ENCODE measurements at places on chromosomes 3 and 15.

DNA sequence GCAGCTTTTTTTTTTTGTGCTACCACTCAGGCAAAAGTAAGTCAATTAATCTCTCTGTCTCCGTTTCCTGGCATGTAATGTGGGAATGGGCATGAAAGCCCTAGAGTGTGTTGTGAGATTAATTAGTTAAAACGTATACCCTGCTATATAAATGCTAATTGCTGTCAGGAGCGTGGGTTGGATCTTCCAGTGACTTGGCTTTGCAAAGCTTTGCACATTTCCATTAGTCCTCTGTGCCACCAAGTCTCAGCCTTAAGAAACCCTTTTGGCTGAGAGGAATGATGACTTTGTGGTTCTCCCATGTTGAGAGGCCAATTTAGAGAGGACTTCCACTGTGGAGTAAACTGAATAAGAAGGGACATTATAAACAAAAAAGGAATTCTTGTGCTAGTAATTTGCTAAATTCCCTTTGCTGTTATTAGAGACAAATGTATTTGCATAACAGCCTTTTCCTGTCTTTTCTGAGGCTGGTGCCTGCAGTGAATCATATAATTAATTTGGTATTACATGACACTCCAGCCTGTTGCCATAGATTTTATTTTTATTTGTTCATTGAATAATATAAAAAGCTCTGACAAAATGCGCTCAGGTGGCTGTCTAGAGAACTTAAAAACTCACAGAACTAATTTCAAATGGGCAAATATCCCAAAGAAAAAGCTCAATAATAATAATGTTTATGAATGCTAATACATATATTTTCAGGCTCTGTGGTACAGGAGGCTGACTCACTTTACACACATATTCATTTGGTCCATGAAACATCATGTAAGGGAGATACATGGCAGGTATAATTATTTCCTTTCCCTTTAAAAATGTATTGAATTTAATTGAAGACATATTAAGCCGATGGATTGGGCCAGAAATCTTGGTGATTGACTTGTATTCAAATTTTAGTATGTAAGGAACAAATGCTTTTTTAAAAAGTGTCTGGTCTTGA lies 82.7 kb downstream of the IL1RAP start:
- no peak for DNase-seq

GRCh38 chr3:143809121-143809621 lies 39.1 kb downstream of the SLC9A9 start:
- DNase-seq, result no peak

- DNase-seq, result no peak
Observed at GRCh38 chr15:51038162-51038973, 56.3 kb downstream of the TNFAIP8L3 start.

GRCh38 chr15:43508991-43509659 lies 8.3 kb upstream of the MAP1A start:
- no peak for DNase-seq

DNA sequence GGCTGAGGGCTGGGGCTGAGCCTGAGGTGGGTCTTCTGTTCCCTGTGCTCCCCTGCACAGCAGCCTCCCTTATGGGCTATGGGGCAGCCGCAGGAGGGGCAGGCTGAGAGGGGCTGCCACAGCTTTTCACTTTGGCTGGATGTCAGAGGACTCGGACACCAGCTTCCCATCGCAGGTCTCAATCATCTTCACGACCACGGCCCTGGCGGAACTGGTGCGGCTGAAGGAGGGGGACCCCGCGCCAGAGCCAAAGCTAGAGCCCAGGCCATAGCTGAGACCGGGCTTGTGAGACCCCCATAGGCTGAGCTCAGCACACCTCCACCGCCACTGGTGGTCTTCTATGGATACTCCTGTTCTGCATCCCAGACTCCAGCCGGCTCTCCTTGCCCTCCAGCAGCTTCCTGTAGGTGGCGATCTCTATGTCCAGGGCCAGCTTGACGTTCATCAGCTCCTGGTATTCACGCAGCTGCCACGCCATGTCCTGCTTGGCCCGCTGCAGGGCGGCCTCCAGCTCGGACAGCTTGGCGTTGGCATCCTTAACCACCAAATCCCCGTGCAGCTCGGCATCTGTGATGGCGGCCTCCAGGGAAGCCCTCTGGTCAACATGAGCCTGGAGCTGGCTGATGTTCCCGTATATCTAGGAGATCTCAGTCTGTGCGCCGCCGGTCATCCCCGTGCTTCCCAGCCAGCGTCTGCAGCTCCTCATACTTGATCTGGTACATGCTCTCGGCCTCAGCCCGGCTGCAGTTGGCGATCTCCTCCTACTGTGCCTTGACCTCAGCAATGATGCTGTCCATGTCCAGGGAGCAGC lies 181.7 kb upstream of the SYNPR start:
- no peak for DNase-seq

- DNase-seq, result no peak
Observed at GRCh38 chr3:172065967-172066762, 26.8 kb downstream of the FNDC3B start.

GRCh38 chr3:66747261-66747660 lies 246.4 kb upstream of the LRIG1 start:
- no peak for DNase-seq

GRCh38 chr3:60877188-60877587 lies 374.1 kb downstream of the FHIT start:
- no peak for DNase-seq

DNA sequence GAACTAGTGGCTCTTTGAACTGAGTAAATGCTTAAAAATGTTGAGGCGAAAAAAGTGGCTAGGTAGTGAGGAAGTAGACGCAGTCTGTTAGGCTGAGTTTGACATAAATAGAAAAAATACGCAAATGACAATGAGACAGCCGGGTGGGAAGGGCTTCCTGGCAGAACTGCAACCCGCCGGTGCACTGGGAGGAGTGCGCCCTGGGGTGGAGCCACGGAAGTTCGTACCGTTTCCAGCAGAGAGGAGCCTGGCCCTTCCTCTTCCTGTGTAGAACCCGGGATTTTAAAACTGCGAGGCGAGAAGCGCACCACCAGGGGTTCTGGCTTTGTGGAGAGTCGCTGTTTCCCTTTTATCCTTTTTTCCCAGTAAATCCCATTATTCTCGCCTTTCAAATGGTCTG lies 602.6 kb downstream of the PYDC2 start:
- DNase-seq, result peak; percentile 64

DNA sequence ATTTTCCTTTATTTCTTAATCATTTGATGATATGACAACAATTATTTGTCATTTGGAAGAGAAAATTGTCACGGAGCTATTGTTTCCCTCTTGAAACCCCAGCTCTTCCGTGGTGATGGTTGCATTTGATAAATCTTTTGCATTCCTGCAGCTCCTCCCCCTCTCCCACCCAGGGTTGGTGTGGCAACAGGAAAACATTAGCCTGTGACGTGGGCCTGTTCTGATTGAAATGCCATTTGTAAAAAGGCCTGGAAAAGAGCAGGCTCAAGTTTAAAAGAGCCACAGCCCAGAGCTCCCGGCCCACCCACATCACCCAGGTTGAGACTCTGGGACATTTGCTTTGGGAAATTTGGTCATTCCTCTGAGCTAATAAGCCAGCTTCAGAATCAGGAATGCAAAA lies 282.5 kb downstream of the RPLP1 start:
- DNase-seq, result no peak

DNA sequence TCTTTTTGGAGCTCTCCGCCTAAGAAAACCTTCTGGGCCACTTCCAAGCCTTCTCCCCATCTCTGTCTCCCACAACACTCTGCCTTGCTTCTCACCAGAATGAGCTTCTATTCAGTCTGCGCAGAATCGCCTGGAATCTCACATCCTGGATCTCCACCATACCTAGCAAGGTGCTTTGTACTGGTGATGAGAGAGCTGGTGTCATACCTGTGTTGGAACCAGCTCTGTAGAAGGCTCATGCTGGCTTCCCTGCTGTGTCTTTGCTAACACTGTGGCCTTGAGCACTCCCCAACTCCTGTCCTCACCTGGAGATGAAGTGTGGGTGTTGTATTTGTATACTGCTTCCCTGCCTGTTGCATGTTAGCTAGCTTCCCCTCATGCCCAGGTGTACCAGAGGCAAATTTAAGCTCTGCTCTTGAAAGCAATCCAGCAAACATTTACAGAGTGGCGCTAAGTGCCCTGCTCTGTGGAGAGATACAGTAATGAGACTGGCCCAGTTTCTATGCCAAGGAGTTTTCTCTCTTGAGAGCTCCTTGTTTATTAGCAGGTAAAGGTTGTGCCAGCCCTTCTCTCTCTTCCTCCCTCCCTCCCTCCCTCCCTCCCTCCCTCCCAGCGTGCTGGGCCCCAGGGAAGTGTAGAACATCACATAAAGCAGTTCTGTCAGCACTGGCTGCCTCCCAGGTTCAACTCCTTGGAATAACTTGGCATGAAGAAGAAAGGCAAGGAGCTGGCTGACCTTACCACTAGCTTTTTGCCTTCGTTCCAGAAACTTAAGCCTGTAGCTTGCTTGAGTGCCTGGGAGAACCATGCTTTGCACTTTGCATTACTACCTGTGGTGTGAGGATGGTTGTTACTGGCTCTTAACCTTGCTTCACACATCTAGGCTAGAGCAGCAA lies 54.9 kb downstream of the TRIM71 start:
- no peak for DNase-seq

DNA sequence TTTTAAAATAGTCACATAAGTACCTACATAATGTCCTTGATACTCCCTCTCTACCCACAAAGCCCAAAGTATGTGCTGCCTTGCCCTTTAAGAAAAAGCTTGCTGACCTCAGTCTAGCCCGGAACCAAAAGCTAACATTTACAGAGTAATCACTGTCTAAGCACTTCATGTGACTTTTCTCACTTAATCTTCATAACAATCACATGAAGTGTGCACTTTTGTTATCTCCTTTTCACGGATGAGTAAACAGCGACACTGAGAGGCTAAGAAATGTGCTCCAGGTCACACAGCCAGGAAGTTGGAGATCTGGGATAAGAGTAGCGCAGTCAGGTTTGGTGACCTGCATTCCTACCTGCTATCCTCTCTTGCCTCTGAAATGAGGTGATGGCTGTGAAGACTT lies 194.0 kb downstream of the ITPR1 start:
- DNase-seq, result no peak

DNA sequence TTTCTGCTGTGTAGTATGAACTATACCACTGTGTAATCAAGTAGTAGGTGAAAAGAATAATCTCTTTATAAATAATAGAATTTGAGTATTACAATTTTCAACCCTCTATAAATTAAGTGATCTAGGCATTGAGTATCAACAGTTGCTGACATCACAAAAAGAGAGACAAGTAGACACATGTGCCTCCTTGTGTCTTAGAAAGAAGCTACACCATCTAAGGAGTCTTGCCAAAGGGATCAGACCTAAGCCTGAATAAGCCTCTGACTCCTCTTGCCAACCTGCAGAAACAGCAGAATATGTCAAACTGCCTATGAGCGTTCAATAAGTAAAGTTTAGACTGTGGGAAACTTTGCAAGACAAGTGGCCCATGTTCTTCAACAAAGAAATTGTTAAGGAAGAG lies 5.8 kb upstream of the MTMR10 start:
- no peak for DNase-seq

DNA sequence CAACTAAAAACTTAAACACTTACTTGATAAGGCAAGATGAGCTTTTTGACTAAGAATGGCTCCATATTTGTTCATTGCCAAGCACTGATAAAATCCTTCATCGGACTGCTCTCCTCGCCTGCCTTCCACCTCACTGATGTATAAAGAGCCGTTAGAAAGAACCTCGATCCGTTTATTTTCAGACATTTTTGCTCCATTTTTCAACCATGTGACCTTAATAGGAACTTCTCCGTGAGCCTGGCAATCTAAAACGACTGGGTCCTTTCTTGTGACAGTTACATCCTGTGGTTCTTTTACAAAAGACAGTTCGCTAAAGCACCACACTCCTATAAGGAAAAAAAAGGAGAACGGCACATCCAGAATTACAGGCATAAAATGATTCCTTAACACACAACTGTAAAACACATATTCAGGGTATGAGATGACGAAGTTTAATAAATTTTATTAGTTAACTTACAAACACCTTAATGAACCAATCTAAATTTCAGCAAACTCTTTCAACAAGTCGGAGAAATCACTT lies 2.5 kb downstream of the PRTG start:
- no peak for DNase-seq
